ENCODE measurements at places on chromosomes 4 and X.

- no peaks in the 10 kb centered on the region for H3K27me3 ChIP-seq
- no peak overlapping the region for H3K27ac ChIP-seq
- H3K4me3 ChIP-seq: no peak overlapping the region
- H3K36me3 ChIP-seq: no peaks in the 10 kb centered on the region
- DNase-seq: no peak
Measured at GRCh38 chrX:82703551-82703950, 804.5 kb upstream of the POU3F4 start.

DNA sequence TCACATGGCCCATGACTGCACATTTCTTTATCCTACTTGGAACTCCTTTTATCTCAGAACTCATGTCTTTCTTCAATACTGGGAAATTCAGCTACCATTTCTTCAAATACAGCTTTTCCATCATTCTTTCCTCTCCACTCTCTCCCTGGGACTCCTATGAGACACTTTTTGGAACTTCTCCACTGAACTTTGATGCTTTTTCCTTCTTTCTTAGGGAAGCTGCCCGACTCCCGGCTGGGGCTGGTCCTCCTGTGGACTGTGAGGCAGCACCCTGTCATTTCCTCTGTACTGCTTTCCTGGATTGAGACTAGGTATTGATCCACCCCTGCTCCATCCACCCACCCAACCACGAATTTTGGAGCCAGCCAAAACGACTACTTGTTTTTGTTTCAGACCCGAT, 40.0 kb downstream of the ZFYVE28 start:
- H3K4me1 ChIP-seq: no peaks in the 10 kb centered on the region
- H3K4me3 ChIP-seq: no peak overlapping the region
- DNase-seq: no peak
- H3K27ac ChIP-seq: no peak overlapping the region

DNA sequence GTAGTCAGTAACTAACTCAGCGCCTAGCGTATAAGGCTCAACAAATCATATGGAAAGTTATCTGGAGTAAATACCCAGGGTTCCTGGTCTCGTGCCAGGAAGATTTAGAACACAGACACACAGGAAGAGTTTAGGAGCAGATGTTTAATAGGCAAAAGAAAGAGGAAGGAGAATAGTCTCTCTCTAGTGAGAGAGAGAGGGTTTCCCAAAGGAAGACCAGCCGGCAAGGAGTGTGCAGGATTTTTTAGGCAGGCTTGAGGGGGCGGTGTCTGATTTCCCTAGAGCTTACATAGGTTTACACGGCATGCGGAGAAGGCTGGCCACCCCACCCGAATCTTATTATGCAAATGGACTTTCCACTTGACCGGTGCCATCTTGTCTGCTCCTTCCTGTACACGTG, 284.0 kb upstream of the FRG1 start:
- no peaks in the 10 kb centered on the region for H3K36me3 ChIP-seq
- peaks cover 2% of the 10 kb centered on the region for H3K27me3 ChIP-seq
- no peak for DNase-seq

GRCh38 chrX:153812220-153812619, 17.8 kb downstream of the SSR4 start:
- no peak for DNase-seq
- H3K4me3 ChIP-seq: no peak overlapping the region
- H3K27ac ChIP-seq: no peak overlapping the region

DNA sequence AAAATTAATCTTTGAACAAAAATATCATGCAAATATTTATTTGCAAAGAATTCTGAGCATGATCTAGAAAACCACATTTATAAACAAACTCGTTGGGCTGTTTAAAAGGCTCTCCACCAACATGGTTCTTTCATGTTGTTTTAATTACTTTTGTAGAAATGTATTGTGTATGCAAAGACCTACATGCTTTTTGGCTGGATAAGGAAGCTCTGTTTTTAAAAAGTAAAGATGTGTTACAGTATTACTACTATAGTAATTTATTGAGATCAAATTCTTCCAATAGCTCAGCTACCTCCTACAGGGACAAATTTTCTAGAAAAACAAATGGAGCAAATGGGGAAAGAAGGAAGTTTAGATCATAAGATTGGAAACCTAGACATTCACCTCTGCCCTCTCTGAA, 177.5 kb upstream of the TTC29 start:
- H3K36me3 ChIP-seq: no peaks in the 10 kb centered on the region
- peaks cover 29% of the 10 kb centered on the region for H3K4me1 ChIP-seq
- peak overlapping the region; percentile 14 for H3K27ac ChIP-seq
- no peak overlapping the region for H3K4me3 ChIP-seq
- H3K27me3 ChIP-seq: no peaks in the 10 kb centered on the region

DNA sequence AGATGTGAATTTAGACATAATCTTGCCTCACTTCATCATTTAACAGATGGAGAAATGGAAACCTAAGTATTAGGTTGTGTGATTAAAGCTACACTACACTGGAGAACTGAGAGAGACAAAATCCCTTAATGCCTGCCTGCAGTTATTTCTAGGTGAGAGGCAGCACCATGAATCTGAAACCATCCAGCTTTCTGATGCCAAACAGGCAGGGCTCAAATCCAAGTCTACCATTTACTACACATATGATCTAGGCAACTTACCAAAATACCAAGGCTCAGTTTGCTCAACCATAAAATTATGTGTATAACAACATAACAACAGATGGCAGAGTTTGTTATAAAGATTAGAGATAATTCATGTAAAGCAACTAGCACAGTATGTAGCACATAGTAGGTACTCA, 38.7 kb downstream of the GABRA4 start:
- H3K27ac ChIP-seq: no peak overlapping the region
- DNase-seq: no peak
- peaks cover 24% of the 10 kb centered on the region for H3K27me3 ChIP-seq
- H3K4me1 ChIP-seq: no peaks in the 10 kb centered on the region
- H3K4me3 ChIP-seq: no peak overlapping the region
- no peaks in the 10 kb centered on the region for H3K36me3 ChIP-seq

DNA sequence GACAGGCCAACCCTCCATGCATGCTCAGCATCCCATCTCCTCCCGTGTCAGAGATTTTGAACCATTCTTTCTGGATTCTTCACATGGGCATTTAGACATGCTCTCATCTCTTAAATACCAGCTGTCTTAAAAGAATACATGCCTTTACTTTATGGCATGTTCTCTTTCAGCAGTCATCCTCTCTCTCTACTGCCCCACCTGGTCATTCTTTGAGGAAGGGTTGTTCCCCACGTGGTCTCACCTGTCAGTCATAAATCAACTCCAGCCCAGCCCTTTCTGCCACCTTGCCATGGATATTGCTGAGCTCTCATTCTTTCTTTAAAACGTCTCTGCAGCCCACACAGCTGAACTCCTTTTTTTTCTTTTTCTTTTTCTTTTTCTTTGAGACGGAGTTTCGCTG, 111.3 kb downstream of the ARHGAP10 start:
- H3K4me3 ChIP-seq: no peak overlapping the region
- DNase-seq: no peak
- H3K27me3 ChIP-seq: no peaks in the 10 kb centered on the region
- peaks cover 25% of the 10 kb centered on the region for H3K4me1 ChIP-seq

DNA sequence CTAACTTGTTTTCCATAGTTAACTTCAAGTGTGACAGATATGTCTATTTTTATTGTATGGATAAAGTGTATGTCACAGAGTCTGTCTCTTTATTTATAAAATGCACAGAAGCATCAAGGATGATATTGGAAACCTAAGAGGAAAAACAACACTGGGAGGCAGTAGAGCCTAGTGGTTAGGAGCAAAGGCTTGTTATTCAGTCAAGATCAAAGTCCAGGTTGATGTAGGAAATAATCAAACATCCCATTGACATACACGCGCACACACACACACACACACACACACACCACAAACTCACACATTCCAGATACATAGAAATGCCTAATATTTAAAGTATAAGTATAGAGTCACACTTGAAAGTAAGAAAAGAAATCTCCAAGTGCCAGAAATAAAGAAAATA, 206.8 kb downstream of the CHRDL1 start:
- peaks cover 1% of the 10 kb centered on the region for H3K27me3 ChIP-seq
- no peaks in the 10 kb centered on the region for H3K36me3 ChIP-seq
- peaks cover 15% of the 10 kb centered on the region for H3K4me1 ChIP-seq
- no peak overlapping the region for H3K4me3 ChIP-seq

GRCh38 chr4:7055990-7056325, 11.9 kb downstream of the GRPEL1 start:
- H3K36me3 ChIP-seq: peaks cover 17% of the 10 kb centered on the region
- DNase-seq: no peak
- peaks cover 2% of the 10 kb centered on the region for H3K4me1 ChIP-seq
- no peaks in the 10 kb centered on the region for H3K27me3 ChIP-seq

DNA sequence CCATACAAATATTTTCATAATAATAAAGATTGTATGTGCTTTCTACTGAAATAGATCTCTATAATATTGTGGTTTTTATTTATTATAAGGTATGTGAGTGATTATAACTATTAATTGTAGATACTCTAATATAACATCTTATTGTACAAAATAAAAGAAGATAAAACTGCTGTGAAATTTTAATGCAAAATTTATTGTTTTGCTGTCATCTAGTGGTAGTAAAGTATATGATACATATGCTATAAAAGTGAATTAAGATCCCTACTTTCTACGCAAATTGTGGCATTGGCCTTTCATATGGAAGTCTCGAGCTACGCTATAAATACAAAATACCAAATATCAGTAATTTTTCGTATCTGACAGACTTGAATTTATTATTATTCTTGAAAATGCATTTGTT, 19.3 kb downstream of the YIPF7 start:
- DNase-seq: no peak
- H3K36me3 ChIP-seq: no peaks in the 10 kb centered on the region
- H3K27ac ChIP-seq: no peak overlapping the region
- H3K4me1 ChIP-seq: peaks cover 1% of the 10 kb centered on the region

- H3K27me3 ChIP-seq: no peaks in the 10 kb centered on the region
- DNase-seq: no peak
- H3K27ac ChIP-seq: peak overlapping the region; percentile 95
- no peaks in the 10 kb centered on the region for H3K36me3 ChIP-seq
Measured at GRCh38 chrX:41332408-41333002, 1.5 kb upstream of the DDX3X start.

DNA sequence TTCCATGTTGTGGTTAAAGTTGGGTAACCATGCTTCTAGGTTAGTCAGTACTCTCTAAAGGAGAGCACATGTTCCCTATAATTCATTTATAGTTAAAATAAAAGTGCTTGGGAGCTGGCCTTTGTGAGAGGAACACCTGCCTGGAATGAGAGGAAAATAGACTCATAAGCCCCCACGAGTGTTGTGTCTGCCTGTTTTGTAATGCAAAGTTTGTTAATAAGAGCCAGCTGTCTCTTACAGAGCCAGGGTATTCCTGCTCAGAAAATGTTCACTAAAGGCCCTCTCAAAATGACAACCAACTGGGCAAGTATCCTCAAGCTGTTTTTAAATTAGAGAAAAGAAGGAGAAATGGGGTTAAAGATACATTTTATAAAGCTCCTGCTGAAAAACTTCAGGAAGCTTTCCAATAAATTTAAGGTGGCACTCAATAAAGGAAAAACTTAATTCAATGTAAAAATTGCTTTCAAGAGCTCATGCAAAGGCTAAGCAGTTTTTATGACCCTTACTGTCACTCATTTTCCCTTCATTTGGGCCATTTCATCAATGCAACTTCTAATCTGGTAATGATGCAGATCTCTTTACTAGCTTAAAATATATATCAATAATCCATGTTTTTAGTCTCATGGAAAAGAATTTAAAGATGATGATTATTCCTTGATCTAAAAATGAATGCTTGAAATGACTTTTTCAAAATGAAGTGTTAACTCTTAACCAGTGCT, 793.6 kb downstream of the STPG2 start:
- no peak overlapping the region for H3K27ac ChIP-seq
- peaks cover 2% of the 10 kb centered on the region for H3K36me3 ChIP-seq
- no peaks in the 10 kb centered on the region for H3K27me3 ChIP-seq
- peaks cover 4% of the 10 kb centered on the region for H3K4me1 ChIP-seq
- no peak for DNase-seq

DNA sequence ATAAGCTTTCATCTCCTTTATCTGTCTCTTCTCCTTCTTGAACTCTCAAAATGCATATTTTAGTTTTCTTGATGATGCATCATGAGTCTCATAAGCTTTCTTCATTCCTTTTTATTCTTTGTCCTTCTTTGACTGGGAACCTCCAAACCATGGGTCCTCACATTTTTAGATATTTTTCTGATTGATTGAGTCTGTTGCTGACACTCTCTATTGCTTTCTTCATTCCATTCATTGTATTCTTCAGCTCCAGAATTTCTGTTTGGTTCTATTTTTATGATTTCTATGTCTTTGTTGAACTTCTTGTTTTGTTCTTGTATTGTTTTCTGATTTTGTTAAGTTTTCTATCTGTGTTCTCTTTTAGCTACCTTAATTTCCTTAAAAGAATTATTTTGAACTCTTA, 74.9 kb downstream of the ADAMTS3 start:
- H3K27me3 ChIP-seq: no peaks in the 10 kb centered on the region
- H3K27ac ChIP-seq: no peak overlapping the region
- H3K4me1 ChIP-seq: no peaks in the 10 kb centered on the region
- no peak overlapping the region for H3K4me3 ChIP-seq

- H3K4me3 ChIP-seq: no peak overlapping the region
- H3K27ac ChIP-seq: no peak overlapping the region
- H3K4me1 ChIP-seq: peaks cover 29% of the 10 kb centered on the region
- H3K36me3 ChIP-seq: no peaks in the 10 kb centered on the region
- DNase-seq: no peak
- no peaks in the 10 kb centered on the region for H3K27me3 ChIP-seq
Measured at GRCh38 chr4:185735866-185736400, 76.1 kb downstream of the SORBS2 start.

GRCh38 chrX:115584696-115585095, 23.7 kb downstream of the PLS3 start:
- no peaks in the 10 kb centered on the region for H3K27me3 ChIP-seq
- H3K4me3 ChIP-seq: no peak overlapping the region
- H3K36me3 ChIP-seq: peaks cover 11% of the 10 kb centered on the region
- peaks cover 61% of the 10 kb centered on the region for H3K4me1 ChIP-seq

DNA sequence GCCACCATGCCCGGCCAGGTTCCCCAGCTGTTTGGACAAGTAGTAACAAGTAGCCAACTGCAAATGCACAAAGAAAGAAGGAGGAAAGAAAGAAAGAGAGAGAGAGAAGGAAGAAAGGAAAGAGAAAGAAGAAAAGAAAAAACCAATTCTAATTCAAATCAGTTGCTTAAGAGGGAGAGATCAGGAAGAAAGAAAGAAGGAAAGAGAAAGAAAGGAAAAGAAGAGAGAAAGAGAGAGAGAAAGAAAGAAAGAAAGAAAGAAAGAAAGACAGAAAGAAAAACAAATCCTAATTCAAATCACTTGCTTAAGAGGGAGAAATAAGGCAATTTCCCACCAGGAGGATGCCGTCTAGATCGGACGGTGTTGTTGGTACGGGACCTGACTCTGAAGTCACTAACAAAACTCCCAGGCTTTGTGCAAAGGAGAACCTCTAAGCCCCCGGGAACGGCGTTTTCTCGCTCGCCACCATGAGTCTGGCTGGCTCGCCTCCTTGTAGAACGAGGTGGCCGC, 95.5 kb upstream of the PPP2R3B start:
- H3K4me3 ChIP-seq: no peak overlapping the region
- no peaks in the 10 kb centered on the region for H3K4me1 ChIP-seq
- no peak overlapping the region for H3K27ac ChIP-seq
- DNase-seq: no peak

DNA sequence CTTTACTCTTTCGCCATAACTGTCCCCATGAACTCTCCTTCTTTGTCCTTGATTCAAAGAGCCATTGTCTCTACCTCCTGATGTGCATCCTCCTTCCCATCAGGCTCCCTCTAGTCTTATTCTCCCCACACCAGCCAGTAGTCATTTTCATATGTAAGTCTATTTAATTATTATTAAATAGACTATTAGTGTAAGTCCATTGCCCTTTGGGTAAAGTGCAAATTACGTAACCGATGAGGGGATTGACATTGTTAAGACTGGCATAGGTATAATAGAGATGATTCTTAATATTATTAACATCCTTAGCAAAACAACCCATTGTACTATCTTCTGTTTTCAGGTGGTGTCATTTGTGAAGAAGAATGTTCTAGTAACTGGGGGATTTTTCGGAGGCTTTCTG, 16.7 kb downstream of the CMC4 start:
- no peak overlapping the region for H3K4me3 ChIP-seq
- no peaks in the 10 kb centered on the region for H3K4me1 ChIP-seq
- no peak overlapping the region for H3K27ac ChIP-seq

All from mesothelial cell of epicardium (in vitro differentiated cells).